Body of pancreas (tissue), 4 donors: ENCODE measurements at places on chromosomes 11 and 22.

DNA sequence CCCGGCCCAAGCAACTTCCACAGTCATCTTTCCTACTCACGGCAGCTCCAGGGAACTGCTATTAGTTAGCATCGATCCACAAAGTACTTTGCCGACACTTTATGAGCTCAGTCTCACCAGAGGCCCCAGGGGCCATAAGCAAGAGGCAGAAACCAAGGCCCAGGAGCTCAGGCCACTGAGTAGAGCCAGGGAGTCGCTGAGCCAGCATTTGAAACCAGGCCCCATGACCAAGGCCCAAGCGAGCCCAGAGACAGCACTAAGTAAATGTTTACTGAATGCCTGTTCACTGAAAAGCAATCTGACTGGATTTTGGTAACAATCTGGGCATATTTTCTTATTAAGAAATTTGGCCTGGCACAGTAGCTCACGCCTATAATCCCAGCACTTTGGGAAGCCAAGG is 43.3 kb downstream of the ARRB1 start:
- peak; percentile 39 for DNase-seq

- DNase-seq = no peak
These were observed 74.7 kb downstream of the COMMD9 start for GRCh38 chr11:36214480-36214879.

- DNase-seq = no peak
These were observed 181.2 kb downstream of the WNT11 start for GRCh38 chr11:76025068-76025467.

- DNase-seq = no peak
These were observed 8.6 kb downstream of the THYN1 start for GRCh38 chr11:134244593-134244992.

DNA sequence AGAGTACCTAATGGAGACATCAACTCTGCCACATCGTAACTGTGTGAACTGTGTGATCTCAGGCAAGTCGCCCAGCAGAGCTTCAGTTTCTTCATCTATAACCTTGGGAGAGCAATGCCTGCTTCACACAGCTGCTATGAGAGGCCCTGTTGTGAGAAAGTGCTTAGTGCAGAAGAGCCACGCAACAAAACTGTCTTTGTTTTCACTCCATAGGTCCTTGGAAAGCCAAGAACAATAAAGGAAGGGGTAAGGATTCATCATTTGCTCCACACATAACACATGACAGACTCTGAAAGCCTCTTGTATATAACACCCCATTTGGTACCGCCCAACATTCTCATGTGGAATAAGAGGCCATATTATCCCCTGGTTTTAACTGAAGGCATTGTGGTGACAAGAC is 231.9 kb upstream of the ISX start:
- no peak for DNase-seq

- DNase-seq = no peak
These were observed 61.5 kb upstream of the EP300 start for GRCh38 chr22:41030891-41031290.
